CD4-positive, alpha-beta T cell treated with Interleukin-10 for 1 hour (primary cell): ENCODE measurements at places on chromosomes 5 and 9.

DNA sequence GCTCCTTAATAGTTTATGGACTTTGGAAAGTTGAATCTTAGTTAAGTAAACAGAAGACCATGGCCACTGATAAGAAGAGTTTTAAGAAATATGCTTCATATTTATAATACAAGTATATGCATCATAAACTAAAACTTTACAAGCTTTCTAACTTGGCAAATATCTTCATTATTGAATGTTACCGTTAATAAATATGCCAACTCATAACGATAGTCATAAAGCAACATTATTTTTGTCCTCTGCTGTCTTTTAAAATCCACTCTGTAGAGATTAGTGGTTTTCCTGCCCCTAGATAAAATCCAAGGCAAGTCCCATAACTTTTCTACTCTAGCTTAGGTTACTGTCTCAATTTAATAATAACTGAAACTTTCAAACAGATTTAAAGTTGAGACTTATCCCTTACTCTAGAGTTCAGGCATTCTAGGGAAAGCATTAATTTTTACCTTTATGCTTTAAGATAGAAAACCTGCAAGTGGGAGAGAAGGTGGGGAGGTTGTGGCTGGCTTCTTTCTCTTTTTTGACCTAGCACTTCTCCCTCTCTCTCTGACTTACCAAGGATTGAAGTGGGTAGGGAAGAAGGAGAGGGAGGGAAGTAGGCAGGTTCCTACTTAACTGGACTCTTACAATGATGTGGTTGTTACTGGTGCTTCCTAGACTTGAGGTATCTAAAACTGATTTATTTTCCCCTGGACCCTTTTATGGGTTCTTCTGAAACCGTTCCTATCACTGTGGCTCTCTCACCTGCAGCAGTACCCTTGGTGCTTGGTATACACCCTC, 29.6 kb downstream of the RNF145 start:
- DNase-seq = no peak

DNA sequence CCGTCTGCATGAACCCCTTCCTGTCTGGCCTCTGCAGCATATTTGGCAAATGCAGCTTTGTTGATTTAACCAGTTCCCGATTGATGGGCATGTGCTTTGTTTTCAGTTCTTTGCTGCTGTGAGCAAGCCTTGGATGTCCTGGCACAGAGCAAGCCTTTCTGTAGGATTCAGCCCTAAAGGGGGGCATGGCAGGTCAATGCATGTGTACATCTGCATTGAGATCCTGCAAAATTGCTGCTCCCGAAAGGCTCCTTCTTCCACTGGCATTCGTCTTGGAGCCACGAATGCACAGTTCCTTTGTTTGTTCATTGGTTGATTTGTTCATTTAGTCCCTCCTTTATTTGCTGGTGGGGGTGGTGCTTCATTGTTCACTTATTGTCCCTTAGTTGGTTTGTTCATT, 34.8 kb downstream of the COL5A1 start:
- DNase-seq = no peak

DNA sequence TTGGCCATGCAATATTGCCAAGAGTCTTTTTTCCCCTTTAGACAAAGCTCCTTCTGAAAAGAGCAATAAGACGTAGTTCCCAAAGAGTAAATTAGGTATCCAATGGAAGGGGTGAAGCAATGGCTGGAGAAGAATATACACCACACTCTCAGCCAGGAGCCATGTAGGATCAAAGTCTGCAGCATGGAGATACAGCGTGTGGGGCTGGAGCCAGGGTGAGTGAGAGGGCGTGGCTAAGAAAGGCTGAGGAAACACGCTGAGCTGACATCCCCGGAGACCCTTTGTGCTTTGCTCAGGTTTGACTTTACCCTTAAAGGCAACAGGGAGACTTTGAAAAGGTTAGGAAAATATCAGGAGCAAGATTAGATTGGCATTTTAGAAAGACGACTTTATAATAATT, 87.1 kb upstream of the ELL2 start:
- DNase-seq = no peak

GRCh38 chr5:548256-548655, 24.0 kb upstream of the SLC9A3 start:
- DNase-seq = no peak

DNA sequence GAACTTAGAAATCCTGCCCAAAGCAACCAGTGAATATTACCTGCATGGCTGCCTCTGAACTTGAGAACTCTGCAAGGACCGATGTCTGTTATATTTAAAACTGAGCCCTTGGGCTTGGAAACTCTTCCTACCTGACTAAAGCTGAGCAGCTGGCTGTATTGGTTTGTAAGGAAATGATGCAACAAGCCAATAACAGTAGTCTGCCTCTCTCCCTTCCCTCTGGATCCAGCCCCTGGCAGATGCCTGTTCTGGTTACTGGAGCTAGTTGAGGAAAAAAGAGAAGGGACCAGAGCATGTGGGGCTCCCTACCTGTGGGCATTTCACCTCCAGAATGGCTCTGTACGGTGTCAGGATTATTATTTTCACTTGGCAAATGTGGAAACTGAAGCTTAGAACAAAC, 34.7 kb downstream of the SH3RF2 start:
- no peak for DNase-seq

- no peak for DNase-seq
These were observed 6.0 kb upstream of the DDX4 start for GRCh38 chr5:55731848-55732247.

DNA sequence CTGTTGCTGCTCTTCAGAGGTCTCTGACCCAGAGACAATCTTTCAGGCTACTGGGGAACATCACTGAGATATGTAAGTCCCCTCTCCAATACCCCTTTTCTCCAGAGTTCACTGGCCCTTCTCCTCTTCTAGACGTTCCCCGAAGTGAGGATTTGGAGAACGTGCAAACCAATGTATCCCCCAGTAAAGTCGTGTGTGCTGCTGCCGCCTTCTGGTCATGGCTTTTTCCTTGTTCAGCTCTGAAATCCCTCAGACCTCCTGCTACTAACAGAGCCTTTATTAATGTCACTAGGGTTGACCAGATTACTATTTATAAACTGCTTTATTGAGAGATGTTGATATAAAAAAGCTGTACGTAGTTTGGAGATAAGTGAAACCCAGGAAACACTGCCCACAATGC, 1028.6 kb downstream of the CDH9 start:
- DNase-seq = no peak

DNA sequence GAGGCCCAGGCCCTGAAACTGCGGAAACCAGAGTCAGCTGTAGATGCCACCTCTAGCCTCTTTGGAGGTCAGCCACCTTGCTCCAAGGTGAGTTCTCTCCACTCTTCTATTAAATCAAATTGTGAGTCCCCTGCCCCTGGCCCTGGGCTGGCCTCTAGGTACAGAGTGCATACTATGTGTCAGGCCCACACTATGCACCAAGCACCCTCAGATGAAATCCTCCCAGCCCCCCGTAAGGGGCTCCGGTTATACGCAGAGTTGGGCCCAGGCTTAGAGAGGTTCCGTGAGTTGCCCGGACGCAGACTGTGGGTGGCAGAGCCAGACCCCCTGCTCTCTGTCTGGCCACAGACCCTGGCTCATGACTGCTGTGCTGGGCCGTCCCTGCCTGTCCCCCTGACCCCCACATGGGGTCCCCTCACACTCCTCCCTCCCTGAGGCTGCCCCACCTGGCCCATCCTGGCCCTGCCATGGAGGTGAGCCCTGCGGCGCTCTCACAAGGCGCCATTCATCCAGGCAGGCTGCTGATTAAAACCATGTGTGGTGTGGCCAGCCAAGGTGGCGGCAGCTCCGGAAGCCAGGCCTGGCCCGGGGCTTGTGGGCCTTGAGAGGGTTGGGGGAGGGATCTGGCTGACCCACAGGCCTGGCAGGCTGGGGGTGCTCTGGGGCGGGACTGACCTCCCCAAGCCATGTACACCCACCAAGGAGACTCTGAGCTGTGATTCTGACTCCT, 65.5 kb upstream of the SYNPO start:
- no peak for DNase-seq

GRCh38 chr9:88179062-88179521, 40.8 kb upstream of the SPATA31C2 start:
- DNase-seq = peak; percentile 28

GRCh38 chr9:89073397-89073796, 82.1 kb downstream of the S1PR3 start:
- DNase-seq = no peak

GRCh38 chr9:136335296-136336155, 8.2 kb downstream of the GPSM1 start:
- no peak for DNase-seq

GRCh38 chr9:99947395-99947794, 40.9 kb downstream of the STX17 start:
- DNase-seq = no peak

DNA sequence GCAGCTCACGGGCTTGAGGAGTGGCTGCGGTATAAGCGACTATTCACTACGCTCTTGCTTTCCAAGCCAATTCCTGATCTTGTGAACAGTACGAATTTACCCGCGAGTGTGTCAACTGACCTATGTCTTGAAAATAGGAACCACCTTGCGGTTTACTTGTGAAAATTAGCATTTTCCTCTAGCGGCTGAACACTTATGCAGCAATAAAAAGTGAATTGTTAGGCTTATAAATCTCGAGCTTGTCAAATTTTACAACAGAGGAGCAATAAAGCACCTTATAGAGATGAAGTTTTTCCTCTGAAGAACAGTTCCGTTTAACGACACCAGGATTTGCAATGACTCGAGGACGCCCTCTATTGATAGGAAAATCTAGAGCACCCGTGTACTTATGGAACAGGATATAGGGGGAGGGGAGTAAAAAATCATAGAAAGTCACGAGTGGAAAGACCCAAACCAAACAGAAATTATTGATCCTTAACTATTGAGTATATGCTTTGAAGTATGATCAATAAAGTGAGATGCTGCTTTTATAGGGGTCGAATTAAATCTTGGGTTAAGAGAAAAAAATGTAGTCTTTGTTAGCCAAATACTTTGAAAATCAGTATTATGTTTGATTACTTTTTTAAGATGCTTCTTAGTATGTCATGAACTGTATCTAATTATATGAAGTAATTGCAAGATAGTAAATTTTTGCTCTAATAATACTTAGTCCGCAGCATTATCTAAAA, 1.9 kb upstream of the RGMB start:
- DNase-seq = peak; percentile 82

DNA sequence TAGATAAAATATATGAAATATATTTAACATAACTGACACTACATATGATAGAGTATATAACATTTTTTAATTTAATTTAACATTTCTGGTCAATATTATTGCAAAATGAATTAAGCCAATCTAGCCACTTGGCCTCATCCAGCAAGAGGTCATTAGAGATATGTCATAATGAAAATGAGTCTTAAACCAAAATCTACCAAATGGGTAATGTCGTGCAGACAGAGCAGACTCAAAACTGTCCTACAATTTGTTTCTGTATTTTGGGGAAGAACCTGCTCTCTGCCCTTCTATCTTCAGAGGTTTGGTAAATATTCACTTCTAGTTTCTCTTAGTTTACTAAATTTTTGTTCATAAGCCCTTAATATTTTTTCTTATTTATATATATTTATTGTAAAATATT, 61.4 kb downstream of the ARHGEF28 start:
- no peak for DNase-seq

DNA sequence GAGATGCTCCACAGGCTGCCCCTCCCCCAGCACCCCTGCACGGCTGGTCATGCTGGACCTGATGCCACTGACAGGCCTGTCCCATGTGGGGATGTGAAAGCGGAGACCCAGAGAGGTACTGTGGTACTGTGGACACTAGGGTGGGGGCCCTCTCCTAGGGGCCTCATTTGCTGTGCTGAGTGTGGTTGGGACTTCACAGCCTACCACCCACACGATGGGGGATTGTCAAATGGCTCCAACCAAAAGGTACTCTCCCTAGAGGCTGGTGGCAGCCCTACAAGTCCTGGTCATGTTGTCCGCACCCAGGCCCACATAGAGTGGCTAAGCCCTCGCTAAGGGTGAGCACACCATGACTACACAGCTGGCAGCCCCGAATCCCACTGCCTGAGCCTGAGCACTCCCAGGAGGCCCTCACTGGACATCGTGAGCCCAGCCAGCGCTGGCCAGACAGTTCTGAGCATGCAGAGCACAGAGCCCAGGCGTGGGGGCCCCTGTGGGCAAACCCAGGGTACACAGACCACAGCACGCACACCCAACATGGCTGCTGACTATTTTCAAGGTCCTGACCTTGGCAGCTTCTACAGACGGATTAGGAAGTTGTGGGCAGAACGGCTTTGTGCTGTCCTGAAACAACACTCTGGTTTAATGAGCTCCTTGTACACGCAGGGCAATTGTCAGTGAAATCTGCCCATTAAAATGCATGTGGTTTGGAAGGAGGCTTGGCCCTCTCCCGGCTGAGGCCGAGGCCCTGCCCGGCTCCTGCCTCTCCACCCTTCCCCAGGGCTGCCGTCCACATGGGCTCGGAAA, 214.1 kb downstream of the HSPA4 start:
- no peak for DNase-seq

- no peak for DNase-seq
These were observed 2.7 kb downstream of the GNAQ start for GRCh38 chr9:78028926-78029325.

DNA sequence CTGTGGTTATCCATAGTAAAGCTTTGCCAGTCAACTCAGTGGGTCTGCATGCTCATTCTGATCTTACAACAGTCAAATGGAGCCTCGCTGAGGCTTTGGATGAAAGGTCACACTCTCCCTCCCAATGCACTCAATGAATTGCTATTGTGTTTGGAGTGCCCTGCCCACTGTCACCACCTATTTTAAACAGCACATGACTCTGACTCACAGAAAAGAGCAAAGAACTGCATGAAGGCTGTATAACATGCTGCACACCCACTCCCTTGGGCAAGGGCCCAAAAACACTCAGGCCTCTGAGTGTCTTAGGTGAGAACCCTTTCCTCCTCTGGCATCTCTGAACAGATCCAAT, 118.7 kb upstream of the CCDC112 start:
- DNase-seq = no peak

DNA sequence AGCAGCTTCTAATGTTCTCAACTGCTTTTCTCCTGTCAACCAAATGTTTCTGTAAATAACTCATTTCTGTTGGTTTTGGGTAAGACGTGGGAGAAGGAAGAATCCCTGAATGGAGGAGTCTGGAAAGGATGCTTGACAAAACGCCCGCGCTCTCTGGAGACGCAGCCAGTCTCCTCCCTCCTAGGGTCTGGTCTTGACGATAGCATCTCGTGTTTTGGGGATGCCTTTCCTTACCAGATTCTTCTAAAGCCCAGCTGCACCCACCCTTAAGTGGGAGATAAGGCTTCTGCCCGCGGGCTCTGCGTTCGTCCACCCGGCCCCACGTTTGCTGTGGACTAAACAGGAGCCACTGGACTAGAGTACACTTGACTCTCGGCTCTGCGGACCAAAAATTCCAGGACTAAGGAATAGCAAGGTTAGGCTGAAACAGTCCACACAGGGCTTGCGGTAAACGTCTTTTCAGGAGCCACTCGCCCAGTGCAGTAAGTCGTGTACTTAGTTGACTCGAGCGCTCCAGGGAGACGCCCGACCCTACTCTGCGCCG, 491 bp upstream of the CTSL start:
- no peak for DNase-seq

- no peak for DNase-seq
These were observed 29.2 kb upstream of the HMHB1 start for GRCh38 chr5:143782588-143783386.

- no peak for DNase-seq
These were observed 23.9 kb downstream of the LARP1 start for GRCh38 chr5:154779105-154779504.
